ENCODE measurements at places on chromosomes 5 and 9. TPM values are rescaled to one million over a fixed set of nuclear protein-coding genes. Genes with fewer than 3 reads are reported as not detected.

Gene GPR21
- 0.48 TPM for total RNA-seq

Gene FABP6
- total RNA-seq = not detected

Gene GLDC
- 0.43 TPM for total RNA-seq

Gene PTGER4
- total RNA-seq = 25.3 TPM

Gene SAXO1
- not detected for total RNA-seq

Gene C5orf52
- not detected for total RNA-seq

Gene HRCT1
- 0.85 TPM for total RNA-seq

Gene BHMT2
- total RNA-seq = not detected

Gene NUP188
- total RNA-seq = 34.7 TPM

Gene FEM1C
- 10.2 TPM for total RNA-seq

Gene PCDHAC2
- total RNA-seq = 16.0 TPM

Gene PFN3
- total RNA-seq = not detected

Gene DNAJA1
- total RNA-seq = 71.8 TPM

Gene TAF11L5
- not detected for total RNA-seq

Measured in tracheal epithelial cell (primary cell).